ENCODE measurements at places on chromosomes 5 and 9.

GRCh38 chr5:135244620-135245021, 154.4 kb downstream of the MACROH2A1 start:
- DNase-seq: no peak

DNA sequence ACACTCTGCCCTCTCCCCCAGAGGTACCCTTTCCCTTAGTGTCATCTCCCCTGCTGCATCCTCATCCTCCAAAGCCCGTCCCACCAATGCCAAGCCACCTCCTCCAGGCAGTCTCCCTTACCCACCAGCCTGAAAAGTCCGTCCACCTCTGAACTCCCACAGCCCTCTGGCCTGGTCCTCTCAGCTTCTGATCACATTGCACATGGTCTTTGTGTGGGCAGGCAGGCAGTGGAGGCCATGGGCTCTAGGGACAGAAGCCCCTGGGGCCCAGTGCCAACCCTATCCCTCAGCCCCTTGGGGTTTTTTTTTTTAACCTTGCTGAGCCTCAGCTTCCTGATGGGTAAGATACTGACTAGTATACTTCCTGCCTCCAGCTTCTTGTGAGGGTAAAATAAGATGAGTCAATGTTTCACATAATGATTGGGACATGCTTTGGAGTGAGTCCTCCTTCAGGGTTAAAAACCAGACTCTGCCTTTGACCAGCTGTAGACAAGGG, 19.4 kb downstream of the CSF1R start:
- no peak for DNase-seq

DNA sequence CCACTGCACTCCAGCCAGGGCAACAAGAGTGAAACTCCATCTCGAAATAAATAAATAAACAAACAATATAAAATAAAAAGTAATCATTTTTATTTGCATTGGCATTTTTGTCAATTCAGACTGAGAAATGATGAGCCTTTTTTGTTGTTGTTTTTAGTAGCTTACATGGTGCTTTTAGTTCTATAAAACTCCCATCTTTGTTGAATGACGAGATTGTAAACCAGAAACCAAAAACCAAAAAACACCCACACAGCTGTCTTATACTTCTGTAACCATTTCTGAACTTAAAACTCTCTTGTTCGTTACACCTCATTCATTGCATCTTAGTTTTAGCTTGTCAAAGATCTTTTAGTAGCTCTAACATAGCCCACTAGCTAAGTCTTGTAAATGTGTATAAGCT, 44.7 kb downstream of the GGTA1 start:
- no peak for DNase-seq

GRCh38 chr9:137041124-137041523, 4.9 kb downstream of the NPDC1 start:
- DNase-seq: no peak

DNA sequence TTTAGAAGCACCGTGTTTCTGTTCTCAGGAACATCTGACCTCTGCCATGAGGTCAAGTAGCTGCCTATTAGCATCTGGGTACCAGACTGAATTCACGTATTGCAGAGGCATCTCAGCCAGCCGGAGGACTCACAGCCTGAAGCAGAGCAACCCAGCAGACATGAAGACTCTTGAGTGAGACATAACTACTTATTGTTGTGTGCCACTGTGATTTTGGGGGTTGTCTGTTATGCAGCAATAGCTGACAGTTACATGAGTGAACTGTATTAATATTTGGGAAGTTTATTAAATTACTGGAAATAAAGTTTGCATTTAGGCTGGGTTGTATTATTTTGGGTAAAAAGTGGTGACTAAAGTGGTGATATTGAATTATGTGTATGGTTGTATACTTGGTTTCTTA, 1.3 kb upstream of the ACOT12 start:
- no peak for DNase-seq

DNA sequence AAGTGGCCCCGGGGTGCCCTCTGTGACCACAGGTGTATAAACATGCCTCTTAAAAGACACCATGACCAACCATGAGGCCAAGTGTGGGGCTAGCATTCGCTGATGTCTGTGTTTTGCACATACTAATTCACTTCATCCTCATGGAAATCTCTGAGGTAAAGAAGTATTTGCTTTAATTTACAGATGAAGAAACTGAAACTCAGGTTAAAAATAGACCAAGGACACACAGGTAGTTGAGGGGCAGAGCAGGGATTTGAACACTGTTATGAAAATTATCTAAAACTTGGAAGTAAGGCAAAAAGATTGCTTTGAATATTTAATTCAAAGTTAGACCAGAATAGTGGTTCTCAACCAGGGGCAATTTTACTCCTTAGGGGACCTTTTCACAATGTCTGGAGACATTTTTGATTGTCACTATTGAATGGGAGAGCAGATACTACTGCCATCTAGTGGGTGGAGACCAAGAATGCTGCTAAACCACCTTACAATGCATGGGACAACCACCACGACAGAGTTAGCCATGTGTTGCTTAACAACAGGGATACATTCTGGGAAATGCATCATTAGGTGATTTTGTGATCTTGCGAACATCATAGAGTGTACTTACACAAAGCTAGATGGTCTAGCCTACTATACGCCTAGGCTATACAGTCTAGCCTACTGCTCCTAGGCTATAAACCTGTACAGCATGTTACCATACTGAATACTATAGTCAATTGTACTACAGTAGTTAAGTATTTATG, 8.0 kb upstream of the FXN start:
- peak; percentile 36 for DNase-seq

DNA sequence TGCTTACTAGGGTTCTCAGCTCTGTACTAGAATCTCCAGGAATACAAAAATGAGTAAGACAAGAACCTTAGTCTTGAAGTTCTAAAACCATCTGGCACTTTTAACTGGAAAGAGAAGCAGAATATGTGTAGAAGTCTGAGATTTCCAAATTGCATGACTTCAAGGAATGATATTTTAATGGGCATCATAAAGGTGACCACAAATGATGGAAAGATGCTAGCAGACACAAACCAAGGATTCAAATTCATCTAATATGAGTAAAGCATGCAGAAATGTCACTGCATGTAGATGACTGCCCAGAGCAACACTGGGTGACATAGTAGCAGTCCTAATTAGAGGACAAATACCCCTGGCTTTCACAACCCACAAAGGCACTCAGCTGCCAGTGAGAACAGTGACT, 117.2 kb downstream of the RPS23 start:
- no peak for DNase-seq

GRCh38 chr5:143216211-143216610, 187.3 kb downstream of the NR3C1 start:
- no peak for DNase-seq

DNA sequence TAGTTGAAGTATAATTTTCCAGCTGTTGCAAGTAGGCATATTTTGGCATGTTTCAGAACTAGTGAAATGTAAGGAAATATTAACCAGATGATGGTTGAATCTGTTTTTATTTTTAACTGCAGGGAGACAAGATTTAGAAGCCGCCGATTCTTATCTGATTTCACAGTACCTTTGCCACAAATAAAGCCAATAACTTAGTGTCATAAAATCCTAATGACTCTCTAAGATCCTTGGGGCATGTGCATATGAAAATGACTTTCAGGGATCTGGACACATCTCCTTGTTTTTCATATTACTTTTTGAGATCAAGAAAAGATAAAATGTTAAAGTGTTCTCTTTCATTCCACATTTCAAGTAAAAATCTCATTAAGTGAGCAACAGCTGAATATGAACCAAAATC, 125.8 kb upstream of the CNTLN start:
- DNase-seq: no peak
